ENCODE measurements at places on chromosomes 2 and 18.

DNA sequence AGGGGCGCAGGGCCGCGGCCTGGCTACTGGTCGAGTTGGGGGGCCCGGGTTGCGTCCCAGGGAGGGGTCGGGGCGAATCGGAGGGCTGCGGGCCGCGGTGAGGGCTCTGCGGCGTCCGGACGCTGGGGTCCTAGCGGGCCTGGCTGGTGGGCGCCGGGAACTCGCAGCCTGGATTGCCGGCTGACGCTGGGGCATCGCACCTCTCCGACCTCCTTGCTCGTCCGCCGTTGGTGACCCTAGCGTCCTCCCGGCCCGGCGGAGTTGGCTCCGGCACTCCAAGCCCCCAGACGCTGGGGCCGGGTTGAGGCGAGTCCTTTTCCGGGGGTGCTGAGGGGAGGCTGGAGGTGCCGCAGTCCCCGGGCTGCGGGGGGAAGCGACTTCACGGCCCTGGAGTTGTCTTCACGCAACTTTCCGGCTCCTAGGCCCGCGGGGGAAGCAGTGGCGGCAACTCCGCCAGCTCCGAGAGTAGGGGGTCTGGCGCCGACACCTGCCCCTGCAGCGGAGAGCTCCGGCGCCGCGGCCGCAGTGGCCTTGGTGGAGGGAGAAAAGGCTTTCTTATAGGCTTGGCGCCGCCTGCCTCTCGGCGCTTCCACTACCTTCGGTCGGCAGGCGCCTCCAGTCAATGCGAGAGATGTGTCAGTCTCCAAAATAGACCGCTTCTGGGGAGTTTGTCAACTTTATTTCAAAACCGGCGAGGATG lies 70.3 kb downstream of the HAUS1 start:
- peak; percentile 40 for DNase-seq

DNA sequence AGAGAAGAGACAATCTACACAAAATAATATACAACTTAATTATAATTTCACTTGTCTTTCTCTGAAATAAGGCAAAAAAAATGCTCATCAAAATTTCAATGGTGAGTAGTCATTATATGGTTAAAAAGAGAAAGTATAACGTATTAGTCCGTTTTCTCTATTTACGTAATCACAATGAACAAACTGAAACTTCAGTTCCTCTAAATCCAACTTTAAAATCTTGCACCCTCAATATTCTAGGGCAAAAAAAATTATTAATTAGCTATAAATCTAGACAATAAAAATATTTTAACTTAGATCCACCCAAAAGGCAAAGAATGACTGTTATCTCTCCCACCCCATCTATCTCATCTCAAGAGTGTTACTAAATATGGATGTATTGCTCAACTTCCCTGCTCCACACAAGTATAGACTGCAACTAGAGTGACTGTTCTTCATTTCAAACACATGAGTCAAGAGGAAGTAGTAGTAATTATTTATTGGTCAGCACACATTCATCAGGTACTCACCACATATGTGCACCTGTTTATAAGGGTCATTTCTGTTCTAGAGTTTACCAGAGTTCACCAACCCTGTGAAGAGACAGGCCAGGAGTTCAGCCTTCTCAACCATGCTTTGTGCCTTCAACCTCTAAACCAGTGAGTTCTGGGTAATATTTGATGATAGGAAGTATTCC lies 36.4 kb downstream of the STK39 start:
- peak; percentile 18 for DNase-seq

- DNase-seq, result no peak
Measured at GRCh38 chr18:1505856-1506255, 601.2 kb downstream of the ADCYAP1 start.

- no peak for DNase-seq
Measured at GRCh38 chr18:54813977-54814565, 14.2 kb upstream of the RAB27B start.

GRCh38 chr2:38835990-38836389 lies 39.7 kb downstream of the DHX57 start:
- DNase-seq, result peak; percentile 2

DNA sequence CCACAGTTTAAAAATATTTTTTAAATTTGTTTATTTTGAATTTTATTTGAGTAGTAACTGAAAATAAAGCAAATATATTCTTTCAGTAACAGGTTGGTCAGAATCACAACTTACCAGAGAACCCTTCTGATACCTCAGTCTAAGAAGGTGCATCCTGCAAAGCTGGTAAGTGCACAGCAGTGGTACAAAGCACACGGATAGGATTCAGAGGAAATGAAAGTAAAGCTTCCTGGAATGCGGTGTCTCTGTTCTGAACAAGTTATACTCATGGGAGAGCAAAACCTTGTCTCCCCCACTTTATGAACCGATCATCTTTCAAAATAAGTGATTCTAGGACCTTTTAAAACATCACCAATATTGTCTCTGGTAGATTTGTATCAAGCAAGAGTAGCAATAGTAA lies 398.3 kb downstream of the TMX3 start:
- no peak for DNase-seq

DNA sequence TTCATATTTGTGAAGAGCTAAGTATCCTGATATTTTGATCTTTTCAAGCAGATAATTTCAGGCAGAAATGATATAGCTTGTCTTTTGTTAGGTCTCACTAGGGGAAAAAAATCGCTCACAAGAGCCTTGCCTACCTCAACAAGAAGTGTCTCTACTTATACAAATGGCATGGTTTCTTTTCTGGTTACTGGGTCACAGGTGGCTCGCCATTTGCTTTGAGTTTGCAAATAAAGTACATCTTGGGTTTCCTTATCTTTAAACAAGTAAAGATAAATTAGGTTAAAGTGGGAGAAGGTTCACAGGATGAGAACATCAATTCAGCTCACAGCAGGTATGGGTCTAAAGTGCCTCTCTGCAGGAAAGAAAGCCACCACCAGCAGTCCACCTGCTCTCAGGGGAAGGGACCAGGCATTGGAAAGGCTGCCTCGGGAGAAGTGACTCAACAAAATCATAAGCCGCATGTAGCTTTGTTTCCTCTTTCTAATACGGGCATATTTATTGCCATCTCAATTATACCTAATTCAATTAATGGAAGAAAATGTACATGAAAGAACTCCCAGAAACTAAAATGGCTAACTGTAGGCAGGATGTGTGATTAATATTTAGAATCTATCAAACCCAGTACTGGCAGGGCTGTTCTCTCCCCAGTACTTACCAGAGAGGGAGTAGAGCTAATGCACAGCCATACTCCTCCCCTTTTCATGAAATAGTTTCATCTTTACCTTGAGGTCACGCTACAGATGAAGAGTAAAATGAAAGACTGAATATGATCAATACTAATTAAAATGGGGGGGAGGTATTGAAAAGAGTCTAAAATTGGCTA lies 28.3 kb downstream of the CDC42EP3 start:
- DNase-seq, result no peak

DNA sequence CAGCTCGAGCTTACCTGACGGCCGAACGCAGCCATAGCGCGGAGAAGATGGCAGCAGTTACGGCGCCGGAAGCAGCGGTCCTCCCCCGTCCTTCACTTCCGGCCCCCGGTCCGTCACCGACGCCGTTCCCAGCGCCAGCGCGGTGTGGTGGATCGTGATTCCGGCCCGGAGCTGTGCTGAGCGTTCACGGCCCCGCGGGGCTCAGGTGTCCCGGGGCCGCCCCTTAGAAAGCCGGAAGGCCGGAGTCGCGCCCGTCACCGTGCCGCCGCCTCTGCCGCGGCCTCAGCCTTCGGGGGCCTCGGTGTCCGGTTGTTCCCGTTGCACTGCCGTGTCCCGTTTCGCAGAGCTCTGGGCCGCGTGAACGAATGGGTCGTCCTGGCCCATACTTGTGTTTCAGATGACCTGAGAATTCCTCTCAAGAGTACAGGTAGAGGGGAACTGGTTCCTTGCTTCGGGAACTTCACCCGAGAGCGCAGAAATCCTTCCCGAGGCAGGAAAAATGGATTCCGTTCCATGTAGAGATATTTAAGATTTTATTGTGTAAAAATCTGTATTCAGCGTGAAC lies at the start of gene MTERF4:
MTERF4 (minus strand) TSS at position 49 of the 565 bp plus-strand sequence; CDS start at position 35, 14 bp downstream.
- peak; percentile 88 for DNase-seq

DNA sequence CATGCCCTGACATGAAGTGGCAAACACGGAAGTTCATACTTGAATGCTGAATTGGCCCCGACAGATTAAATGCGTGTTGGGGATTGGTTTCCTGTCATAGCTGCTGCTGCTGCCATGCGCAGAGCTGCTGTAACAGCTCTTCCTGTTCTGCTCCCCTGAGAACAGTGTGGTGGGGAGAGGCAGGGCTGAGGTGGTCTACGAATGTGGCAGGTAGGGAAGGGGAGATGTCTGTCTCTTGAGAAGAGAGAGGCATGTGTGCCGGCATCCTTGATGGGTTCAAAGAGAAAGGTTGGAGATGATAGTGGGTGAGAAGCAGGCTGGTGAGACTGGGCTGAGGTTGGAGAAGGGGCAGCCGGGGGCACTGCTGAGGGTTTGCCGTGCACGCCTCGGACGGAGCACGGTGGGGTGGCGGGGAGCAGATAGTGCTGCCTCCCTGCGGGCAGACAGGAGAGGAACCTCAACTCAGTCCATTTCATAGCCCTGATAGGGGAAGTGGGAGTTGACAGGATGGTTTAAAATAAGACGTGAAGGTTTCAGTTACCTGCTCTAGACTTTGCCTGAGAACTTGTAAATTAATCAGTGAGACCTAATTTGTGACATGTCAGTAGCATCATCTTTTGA lies 46.1 kb downstream of the TMEM185B start:
- DNase-seq, result peak; percentile 82

GRCh38 chr2:230471074-230471473 lies 55.1 kb downstream of the SP100 start:
- no peak for DNase-seq

GRCh38 chr2:98479371-98479770 lies 34.7 kb downstream of the INPP4A start:
- DNase-seq, result no peak

GRCh38 chr2:222708274-222708710 lies 36.8 kb downstream of the MOGAT1 start:
- peak; percentile 75 for DNase-seq

DNA sequence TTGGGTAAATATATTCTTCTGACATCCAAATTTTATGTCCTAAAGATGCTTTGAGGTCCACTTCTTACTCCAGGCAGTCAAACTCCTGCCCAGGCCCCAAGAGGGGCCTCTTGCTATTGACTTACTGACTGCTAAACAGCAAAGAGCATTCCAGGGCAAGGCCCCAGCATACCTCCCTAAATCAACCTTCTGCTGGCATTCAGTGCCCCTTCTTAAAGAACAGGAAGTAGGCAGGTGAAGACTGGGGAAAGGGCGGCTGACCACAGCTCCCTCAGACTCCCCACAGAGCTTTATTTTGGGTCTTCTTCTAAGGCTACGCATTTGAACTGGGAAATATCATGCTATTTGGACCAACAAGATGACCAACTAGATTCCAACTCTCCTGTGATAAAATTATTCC lies 68.9 kb downstream of the USP40 start:
- DNase-seq, result no peak

DNA sequence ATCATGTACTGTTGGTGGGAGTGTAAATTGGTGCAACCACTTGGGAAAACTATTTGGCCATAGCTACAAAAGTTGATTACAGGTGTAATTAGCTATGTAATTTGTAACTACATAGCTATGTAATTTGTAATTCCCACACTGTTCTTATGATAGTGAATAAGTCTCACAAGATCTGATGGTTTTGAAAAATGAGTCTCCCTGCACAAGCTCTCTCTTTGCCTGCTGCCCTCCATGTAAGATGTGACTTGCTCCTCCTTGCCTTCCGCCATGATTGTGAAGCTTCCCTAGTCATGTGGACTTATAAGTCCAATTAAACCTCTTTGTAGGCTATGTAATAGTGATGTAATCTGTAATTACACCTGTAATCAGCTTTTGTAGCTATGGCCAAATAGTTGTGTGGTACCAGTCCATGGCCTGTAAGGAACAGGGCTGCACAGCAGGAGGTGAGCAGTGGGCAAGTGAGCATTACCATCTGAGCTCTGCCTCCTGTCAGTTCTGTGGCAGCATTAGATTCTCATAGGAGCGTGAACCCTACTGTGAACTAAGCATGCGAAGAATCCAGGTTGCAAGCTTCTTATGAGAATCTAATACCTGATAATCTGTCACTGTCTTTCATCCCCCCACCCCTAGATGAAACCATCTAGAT lies 133.7 kb upstream of the COPS8 start:
- DNase-seq, result no peak

DNA sequence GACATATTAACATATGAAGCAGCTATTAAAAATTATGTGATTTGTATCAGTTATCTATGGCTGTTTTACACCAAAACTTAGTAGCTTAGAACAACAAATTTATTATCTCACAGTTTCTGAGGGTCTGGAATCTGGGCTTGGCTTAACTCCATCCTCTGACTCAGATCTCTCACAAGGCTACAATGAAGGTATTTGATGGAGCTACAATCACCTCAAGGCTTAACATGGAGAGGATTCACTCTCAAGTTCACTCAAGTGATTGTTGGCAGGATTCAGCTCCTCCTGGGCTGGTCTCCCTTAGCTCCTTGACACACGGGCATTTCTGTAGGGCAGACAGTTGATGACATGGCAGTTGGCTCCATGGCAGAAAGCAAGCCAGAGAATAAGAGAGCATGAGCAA lies 133.0 kb upstream of the SLC14A2 start:
- no peak for DNase-seq

GRCh38 chr2:123659120-123659519 lies 366.0 kb upstream of the CNTNAP5 start:
- no peak for DNase-seq

GRCh38 chr2:159110784-159111183 lies 142.3 kb downstream of the TANC1 start:
- no peak for DNase-seq

DNA sequence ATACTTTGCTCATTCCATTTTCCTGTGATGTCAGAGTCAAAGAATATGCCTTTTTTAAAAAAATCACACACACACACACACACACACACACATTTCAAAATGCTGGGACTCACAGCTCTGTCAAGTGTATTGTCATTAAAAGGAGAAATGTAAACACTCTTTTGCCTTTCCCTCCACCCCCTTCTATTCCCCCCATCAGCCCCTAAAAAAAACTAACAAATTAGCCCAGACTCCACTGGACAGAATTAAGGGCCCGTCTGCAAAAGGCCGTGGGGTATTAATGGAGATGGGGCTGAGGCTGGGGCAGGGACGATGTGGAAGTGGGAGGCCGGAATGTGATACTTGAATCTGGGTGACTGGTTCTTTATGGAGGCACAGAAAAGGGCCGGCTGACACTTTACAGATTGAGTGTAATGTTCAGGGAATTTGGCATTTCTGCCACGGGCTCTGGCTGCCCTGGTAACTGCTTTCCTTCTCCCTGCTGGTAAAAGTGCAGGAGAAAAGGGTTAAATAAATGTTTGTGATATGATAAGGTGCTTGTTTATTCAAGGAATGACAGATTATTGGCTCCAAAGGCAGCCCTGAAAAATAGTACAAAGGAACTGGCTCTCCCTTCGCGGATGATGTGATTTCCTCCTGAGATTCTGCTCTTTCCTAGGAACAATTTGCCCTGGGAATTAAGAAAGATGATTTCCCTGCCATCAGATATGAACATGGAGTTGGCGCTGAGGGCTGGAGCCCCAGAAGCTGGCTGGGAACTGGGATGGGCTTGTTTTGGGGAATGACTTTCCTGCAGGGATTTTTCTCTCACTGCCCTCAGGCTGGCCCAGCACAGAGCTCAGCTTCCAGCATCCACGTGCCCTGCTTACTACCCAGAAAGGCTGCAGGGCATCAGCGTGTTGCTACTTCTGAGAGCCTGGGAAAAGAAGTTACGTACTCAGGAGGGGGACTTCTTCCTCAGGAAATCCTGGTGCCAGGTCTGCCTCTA lies 52.8 kb upstream of the CTAGE1 start:
- DNase-seq, result no peak

Data from CD4-positive, alpha-beta T cell treated with Interleukin-15 for 4 hours (primary cell).